ENCODE measurements at places on chromosomes 13 and 19. TPM values are rescaled to one million over a fixed set of nuclear protein-coding genes. Genes with fewer than 3 reads are reported as not detected.
A peak's percentile ranks its signal among the peaks of the same experiment; 100 is the strongest.

The CACNA1A gene
- 2.0 TPM for polyA plus RNA-seq

DNA sequence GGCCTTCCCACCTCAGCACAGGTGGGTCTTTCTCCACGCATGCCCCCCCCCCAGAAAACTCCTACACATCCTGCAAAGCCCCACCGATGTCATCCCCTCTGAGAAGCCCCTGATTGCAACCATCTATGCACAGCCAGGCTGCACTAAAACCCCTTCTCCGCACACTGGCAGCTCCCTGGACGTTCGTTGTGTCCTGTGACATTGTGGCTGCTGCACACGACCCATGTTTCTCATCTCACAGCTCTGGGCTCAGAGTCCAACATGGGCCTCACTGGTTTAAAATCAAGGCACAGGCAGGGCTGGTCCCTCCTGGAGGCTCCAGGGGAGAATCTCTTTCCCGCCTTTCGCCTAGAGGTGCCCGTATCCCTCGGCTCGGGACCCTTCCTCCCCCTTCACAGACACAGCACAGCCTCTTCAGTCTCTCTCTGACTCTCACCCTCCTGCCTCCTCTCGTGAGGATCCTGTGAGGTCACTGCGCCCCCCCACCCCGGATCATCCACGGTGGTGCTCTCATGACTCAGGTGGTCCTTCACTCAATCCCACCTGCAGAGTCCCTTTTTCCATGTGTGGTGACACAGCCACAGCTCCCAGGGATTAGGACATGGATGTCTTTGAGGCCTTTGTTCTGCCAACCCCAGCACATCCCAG is 71.2 kb downstream of the GADD45B start:
- peak; percentile 53 for DNase-seq

The PBX4 gene
- polyA plus RNA-seq = 4.3 TPM

GRCh38 chr13:110984381-110984780 is 69.5 kb upstream of the ANKRD10 start:
- no peak for DNase-seq

DNA sequence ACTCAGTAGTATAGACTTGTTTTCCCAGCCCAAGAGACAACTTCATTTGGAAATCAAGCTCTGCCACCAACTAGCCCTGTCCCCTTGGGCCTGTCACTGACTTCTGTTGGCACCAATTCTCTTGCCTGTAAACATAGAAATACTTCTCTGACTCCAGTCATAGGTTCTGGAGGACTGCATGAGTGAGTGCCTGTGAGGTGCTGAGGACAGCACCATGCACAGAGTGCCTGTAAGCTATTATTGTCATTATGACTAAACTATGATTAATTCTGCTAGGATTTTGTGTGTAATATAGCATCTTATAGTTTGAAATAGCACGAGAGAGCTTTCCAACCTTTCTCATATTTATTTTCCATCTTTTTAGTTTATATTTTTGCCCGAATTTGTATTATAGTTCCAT is 247.9 kb downstream of the MYO16 start:
- DNase-seq = no peak

GRCh38 chr19:18173572-18174288 is at the start of gene IFI30:
Gene IFI30 (plus strand): TSS chr19:18173813. CDS start chr19:18173842, 29 bp downstream.
- DNase-seq = peak; percentile 88

- no peak for DNase-seq
Measured at GRCh38 chr13:76461999-76462398, 424.2 kb downstream of the KCTD12 start.

DNA sequence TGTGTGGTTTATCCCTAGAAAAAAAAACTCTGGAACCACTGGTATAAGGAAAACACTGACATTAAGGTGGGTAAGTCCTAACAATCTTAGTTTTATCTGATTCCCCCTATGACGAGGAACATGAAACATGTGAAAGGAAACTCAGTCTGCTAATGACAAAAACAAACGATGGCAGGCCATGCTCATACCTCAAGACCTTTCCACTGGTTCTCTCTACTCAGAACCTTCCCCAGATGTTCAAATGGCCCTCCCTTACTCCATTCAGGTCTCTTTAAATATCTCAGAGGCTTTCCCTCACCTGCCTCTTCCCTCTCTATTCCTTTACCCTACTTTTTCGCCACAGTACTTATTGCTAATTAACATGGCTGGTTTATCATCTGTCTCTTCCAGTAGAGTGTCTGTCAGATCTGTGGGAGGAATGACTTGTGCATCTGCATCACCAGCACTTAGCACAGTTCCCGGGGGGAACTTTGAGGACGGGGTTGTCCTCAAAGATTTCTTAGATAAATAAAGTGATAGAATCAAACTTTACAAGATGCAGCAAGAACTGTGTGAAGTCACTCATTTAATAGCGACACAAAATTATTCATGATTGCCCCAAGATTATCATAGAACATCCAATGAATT is 1.5 kb downstream of the TUBGCP3 start:
- DNase-seq = no peak

GRCh38 chr19:11093689-11094238 is 4.5 kb downstream of the LDLR start:
- DNase-seq = no peak

The GJB2 gene
- polyA plus RNA-seq = 11.1 TPM

The CALR3 gene
- not detected for polyA plus RNA-seq

GRCh38 chr19:38891771-38892170 is 7.6 kb downstream of the SIRT2 start:
- no peak for DNase-seq

The ETV2 gene
- polyA plus RNA-seq = 3.5 TPM

The DLEU7 gene
- not detected for polyA plus RNA-seq

DNA sequence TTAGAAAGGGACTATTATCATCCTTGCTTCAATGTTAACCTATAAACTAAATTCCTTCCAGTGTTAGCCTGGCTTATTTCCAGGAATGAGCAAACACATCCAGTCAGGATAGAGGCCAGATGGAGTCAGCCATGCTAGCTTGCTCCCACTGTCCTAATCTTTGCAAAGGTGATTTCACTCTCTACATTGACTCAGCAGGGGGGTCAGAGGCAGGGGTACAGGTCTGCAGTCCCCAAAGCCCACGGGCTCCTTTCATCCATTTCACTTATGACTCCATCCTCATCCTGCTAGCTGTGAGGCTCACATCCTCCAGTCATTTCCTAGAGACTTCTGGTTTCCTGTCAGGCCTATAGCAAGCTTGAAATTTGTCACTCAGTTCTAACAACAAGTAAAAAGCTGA is 63.4 kb upstream of the CEACAM8 start:
- no peak for DNase-seq

DNA sequence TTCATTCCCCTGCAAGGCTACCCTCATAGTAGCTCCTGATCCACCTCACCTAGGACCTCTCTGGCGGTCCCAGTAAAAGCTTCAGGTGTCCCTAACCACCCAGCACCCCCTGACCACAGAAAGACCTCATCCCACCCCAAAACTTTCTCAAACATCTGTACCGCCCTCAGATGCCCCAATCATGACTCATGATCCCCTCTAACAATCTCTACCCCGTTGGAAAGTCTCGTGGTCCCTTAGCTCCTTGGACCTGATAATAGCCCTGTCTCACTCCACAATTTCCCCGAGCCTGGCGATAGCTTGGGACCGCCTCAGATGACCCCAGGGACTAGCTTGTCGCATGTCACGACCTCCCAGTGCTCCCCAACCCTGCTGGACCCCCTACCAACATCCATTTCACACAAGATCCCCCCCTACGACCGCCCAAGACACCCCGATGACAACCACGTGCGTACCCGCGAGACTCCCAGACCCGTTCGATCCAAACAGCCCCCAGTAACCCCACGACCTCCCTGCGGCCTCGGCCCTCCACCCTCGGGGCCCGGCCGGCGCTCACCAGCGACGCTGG is 450 bp downstream of the NDUFA11 start:
- DNase-seq = peak; percentile 58
